CMK (cell line): ENCODE measurements at places on chromosomes 3 and 15.

DNA sequence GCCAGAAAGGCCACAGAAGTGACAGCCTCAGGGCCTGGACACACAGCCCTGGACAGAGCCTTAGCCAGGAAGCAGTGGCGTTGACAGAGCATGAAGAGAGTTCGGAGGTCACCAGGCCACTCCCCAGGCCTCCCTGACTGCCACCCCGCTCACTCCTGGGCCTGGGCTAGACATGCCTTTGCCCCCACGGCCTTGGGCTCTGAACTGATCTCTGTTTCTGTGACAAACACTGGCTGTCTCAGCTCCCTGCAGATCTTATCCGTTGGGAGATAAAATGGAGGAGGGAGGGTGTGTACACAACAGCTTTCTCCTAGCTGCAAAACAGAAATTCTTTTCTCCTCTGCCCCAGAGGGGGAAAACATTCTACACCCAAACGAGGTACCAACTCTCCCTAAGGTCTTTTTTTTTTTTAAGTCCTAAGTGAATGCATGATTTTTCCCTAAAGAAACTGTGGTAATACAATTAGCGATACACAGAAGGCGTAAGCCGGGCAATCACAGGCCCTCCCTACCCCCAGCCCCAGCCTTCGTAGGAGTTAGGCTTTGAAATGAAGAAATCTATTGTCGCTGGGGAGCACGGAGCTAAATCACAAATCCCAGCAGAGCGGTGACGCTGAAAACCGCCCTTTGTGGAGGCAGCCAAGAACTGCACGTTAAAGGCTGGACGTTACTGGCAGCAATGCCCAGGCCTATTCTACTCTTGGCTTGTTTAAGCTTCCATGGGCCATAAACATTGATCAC lies 45.0 kb downstream of the SRGAP3 start:
- DNase-seq = no peak

DNA sequence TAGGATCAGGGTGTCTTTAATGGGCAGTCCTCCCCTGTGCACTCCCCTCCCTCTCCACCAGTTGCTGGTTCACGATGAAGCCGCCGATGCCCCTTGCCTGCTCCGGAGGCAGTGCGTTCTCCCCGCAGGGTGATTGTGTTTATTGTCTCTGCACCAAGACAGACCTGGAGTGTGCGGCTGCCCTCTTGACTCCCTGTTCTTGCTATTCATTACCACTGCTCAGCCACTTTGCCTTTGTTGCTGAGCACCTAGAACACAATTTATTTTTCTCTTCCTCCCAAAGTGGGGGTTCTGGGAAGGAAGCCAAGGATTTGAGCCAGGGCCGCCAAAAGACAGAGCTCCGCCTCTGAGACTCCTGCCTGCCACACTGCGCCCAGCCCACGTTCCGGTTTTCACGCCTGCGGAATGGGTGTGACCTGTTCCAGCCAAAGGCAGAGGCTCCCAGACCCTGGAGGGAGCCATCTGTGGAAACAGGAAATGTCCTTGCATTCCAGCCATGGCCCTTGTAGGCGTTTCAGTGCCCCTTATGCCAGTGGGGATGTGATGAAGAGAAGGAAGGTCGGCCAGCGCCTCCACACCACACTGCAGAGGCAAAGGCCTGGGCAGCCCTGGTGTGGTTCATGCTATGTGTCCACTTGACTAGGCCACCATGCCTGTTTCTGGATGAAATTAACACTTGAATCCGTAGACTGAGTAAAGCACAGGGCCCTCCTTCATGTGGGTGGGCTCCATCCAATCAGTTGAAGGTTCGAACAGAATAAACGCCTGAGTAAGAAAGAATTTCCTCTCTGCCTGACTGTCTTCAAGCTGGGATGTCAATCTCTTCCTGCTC lies 85.8 kb downstream of the HMG20A start:
- no peak for DNase-seq

DNA sequence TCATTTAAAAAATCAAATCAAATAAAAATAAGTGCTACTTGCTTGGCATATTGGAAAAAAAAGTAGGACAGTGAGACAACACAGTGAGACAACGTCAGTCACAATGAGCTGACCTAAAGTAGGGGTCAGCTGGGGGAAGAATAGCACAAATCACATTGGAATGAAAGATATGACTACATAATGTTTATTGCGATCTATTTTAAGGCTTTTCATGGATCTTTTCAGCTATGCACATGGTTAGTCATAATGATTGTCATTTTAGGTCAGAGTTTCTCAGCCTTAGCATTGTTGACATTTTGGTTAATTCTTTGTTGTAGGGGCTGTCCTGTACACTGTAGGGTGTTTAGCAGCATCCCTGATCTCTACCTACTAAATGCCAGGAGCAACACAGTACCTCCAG lies 44.5 kb downstream of the CMSS1 start:
- no peak for DNase-seq

DNA sequence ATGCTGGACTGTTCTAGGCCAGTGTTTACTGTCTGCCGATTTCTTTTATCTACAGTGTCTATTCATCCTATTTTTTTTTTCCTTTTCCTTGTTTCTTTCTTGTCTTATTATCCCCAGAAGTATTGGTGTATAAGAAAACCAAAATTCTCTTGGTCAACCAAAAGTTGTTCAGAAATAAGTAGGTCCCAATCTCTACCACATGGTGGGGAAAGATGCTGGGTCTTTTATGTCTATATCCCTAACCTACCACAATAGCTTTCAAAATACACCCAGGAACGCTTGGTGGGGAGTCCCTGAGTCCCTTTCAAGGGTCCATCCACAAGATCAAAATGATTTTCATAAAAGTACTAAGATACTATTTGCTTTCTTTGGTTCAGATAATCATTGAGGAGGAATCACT lies 225.6 kb downstream of the CLSTN2 start:
- DNase-seq = no peak
